ENCODE measurements at places on chromosomes 2 and 18. TPM values are rescaled to one million over a fixed set of nuclear protein-coding genes. Genes with fewer than 3 reads are reported as not detected.

PLGLB2 gene
- total RNA-seq: 1.2 TPM

GRCh38 chr2:149953627-149954026 is 366.1 kb upstream of the MMADHC start:
- DNase-seq: no peak

DNA sequence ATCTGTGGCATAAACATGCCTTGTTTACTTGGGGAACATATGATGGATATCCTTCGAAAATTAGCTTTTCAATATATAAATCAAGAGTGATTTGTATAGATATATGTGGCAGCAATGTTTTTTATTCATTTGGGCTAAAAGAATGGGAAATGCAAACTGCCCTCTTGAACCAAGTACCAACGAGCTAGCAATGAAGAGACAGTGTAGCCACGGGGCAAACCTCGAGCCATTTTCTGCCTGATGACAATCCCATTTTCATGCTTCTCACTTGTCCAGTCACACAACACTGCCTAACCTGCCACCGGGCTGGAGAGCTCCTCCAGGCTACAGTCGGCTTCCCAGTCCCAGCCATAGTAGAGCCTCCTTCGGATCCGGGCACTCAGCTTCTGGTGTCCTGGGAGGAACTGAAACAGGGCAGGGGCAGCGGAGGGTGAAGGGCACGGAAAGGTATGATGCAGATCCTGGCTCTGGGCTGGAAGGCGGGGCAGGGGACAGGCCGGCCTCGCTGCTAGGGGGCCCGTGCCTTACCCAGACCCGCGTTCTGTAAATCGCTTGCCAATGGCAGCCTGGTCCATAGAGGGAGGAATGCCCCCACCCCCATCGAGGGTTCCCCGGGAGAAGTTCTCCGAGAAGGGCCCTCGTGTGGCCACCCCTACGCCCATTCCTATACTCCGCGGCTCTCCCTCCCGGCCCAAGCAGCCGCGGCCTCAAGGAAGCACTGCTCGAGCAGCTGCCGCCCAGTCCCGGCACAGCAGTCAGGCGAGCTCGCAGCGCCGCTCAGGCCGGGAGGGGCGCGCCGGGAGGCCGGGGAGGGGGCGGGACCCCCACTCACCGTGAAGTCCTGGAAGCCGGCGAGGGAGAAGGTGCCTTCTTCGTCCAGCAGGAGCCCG is 552 bp downstream of the CNPPD1 start:
- peak; percentile 45 for DNase-seq

DNA sequence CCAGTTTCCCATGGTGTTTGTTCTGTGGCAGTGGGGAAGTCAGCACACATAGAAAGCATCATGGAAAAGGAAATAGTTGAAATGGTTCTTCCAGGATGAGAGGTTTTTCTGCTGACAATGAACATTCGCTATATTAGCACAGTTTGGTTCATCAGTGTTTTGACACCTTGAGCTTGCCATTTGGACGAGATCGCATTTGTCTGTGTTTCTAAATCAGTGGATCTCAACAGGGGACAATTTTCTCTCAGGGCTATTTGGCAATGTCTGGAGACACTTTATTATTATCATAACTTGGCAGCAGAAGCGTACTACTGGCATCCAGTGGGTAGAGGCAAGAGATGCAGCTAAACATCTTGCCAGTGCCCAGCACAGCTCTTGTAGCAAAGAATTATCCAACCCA is 74.6 kb downstream of the CD8B2 start:
- DNase-seq: peak; percentile 54

- no peak for DNase-seq
These were observed 101.7 kb downstream of the KLHL29 start for GRCh38 chr2:23486684-23487075.

DNA sequence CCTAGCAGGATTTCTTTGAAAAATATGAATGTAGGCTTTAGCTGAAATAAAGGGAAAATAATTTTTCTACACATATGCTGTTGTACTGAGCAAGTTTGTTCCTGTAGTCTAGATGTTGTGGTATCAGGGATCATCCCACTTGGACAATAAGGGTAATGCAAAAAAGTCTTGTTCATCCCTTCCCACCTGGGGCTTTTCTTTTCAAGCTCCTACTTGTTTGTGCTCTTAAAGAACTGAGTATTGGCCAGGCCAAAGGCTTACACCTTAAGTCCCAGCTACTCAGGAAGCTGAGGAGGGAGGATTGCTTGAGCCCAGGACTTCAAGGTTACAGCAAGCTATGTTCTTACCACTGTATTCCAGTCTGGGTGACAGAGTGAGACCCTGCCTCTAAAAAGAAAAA is 35.5 kb downstream of the ZC3H6 start:
- DNase-seq: no peak
